ENCODE measurements at places on chromosomes 2 and 18. TPM values are rescaled to one million over a fixed set of nuclear protein-coding genes. Genes with fewer than 3 reads are reported as not detected.

DNA sequence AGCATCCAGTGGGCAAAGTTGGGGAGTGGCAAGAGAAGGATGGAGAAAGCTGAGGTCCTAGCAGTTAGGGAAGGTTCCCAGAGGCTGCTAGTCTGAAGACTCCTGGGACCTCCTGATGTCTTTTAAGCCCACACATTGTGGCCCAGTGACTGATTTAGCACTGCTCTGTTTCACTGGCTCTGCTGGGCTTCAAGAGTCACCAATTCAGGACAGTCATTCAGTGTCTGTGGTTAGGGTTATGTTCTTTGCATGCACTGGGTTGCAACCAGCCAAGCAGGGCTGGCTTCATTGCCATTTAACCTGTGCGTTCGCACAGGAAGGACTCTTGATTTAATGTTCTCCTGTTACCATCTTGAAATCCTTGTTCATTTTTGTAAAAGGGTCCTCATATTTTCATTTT lies 199.2 kb downstream of the ICOS start:
- no peak for DNase-seq

DNA sequence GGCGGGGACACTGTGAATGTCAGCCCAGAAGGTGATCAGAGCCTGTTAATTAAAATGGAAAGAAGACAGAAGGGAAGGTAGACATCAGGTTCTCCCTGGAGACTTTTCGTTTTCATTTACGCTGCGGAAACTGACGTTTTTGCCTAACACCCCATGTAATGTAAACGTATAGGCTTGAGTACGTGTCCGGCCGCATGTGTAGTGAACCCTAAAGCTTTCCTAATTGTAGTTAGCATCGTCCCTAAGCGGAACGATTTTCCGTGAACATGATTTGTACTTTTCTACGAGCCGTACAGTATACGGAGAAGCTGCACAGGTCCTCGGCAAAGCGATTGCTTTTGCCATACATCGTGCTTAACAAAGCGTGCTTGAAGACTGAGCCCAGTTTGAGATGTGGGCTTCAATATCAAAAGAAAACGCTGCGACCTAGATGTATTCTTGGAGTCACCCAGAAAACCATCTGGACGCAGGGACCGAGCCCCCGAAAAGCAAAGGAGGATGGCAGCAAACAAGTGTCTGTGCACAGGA lies 284 bp downstream of the TIMM21 start:
- no peak for DNase-seq

SERPINB13 gene
- total RNA-seq, result not detected

- DNase-seq, result no peak
Observed at GRCh38 chr18:64852281-64852680, 703.4 kb upstream of the LINC00305 start.

DNA sequence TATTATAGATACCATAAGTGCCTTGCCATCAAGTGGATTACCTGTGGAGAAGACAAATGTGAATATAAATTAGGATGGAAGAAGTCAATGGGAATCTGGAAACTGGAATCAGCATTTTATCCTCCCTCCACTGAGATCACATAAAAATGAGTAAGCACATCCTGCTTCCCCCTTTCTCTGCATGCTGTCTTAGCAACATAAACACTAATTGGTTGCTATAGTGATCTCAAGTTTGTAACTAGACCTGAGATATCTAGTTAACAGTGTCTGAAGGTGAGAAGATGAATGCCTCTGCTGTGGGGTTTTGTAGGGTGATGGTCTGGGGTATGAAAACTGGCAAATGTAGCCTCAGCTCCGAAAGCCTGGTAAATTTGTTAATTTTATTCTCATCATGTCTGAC lies 1357.5 kb upstream of the CELF4 start:
- DNase-seq, result no peak

ALKAL2 gene
- 2.7 TPM for total RNA-seq

SIGLEC15 gene
- not detected for total RNA-seq

RGPD8 gene
- total RNA-seq, result 10.6 TPM

GRCh38 chr2:3654011-3654410 lies 4.0 kb upstream of the ALLC start:
- no peak for DNase-seq

SEC11C gene
- total RNA-seq, result 24.3 TPM

TXNDC2 gene
- total RNA-seq, result not detected

- DNase-seq, result no peak
Observed at GRCh38 chr2:142175813-142176338, 45.1 kb upstream of the LRP1B start.

ASXL3 gene
- total RNA-seq, result 6.1 TPM

C2orf80 gene
- not detected for total RNA-seq

- no peak for DNase-seq
Observed at GRCh38 chr2:16330982-16331381, 334.7 kb downstream of the CYRIA start.

- DNase-seq, result no peak
Observed at GRCh38 chr2:10901160-10901939, 10.4 kb upstream of the KCNF1 start.

- no peak for DNase-seq
Observed at GRCh38 chr2:211649331-211649730, 889.3 kb downstream of the ERBB4 start.

ANKRD62 gene
- not detected for total RNA-seq

- no peak for DNase-seq
Observed at GRCh38 chr2:178917555-178917954, 110.3 kb upstream of the TTN start.

SCN7A gene
- total RNA-seq, result 13.0 TPM

All from cardiac septum (tissue), 1 donor.